ENCODE measurements at places on chromosomes 2 and 18.

- DNase-seq, result no peak
Measured at GRCh38 chr2:207467716-207468347, 61.9 kb upstream of the CREB1 start.

DNA sequence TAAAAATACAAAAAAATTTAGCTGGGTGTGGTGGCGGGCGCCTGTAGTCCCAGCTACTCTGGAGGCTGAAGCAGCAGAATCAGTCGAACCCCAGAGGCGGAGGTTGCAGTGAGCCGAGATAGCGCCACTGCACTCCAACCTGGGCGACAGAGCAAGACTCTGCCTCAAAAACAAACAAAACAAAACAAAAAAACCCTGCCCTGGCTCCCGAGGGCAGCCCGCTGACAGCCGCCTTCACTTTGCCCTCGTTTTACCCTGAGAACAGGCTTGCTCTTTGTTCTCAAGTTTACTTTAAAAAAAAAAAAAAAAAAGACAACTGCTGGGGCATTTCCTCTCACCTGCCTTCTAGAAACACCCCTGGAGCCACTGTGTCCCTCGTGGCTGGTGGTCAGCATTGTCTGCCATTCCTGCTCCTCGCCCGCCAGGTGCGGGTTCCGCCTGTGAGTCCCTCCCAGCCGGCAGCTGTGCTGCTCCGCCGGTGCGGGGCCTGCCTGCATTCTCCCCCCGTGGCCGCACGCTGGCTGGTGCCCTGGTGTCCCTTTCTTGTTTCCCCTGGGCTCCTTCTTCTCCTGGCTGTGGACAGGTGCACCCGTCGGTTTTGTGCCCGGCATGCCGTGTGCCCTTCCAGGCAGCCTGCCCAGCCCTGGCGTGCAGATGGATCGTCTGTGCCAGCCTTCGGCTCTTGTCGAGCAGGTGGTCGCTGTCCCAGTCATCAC, 105.7 kb downstream of the USP40 start:
- DNase-seq, result no peak

GRCh38 chr2:140701726-140702125, 1429.1 kb downstream of the LRP1B start:
- no peak for DNase-seq

- DNase-seq, result no peak
Measured at GRCh38 chr2:31296641-31297287, 62.8 kb downstream of the EHD3 start.

DNA sequence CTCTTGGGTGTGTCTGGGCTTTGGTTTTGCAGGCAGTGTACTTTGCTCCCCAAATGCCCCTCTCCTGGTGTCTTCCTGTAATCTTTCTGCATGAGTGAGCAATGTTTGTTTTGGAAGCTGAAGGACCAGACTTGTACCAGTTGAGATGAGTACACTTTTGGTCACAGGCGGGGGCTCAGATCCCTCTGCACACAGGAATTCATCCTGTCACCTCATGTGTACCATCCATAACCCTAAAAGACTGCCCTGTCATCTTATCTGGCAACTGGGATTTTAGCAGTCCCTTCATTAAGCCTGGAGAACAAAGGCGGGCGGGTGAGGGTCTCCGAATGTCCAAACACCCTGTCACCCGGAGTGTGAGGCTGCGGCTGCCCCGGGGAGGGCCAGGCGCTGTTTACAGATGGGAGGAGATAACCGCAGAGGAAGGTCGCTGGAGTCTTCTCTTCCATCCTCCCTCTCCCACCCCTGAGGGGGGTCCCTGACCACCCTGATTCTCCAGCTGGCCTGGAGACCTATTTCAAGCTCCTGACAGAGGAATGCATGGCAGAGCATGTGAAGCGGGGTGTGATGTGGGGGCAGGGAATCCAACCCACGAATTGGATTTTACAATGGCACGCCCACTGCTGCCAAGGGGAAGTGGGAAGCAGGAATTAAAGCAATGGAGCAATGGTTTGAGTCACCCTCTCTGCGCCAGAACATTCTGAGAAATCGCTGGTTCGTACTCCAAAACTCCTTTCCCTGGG, 158.2 kb upstream of the MYCN start:
- no peak for DNase-seq

DNA sequence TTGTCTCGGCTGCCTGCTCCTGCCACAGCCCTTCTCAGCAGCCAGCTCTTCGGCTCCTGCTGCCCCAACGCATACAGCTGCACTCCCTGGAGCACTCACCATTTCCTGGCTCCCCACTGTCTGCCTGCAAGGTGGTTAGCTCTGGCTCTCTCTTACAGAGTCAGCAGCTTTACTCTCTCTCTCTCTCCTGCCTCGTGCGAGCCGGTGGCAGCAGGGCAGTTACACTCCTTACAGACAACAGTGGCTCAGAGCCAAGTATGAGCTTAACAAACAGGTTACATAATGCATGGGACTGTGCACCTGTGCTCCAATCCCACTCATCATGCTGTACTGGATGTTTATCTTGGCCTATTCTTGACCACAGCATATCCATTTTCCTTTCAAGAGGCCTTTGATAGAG, 47.4 kb upstream of the DNAJC10 start:
- DNase-seq, result no peak

DNA sequence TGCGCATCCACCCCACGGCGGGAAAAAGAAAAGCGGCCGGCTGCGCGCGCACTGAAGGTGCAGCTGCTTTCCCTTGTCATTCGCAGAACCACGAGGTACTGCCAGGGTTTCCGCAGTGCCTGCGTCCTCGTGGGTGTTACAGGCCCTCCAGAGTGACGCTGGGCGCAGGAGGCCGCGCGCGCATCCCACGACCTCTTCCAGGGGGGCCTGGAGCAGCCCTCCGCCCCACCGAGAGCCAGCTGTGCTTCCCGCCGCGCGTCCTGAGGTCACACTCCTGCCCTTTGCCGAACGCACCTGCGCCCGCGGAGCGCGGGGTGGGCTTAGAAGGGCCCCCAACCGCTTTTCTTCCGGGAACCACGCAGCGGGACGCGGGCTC, 378 bp upstream of the IAH1 start:
- peak; percentile 43 for DNase-seq

DNA sequence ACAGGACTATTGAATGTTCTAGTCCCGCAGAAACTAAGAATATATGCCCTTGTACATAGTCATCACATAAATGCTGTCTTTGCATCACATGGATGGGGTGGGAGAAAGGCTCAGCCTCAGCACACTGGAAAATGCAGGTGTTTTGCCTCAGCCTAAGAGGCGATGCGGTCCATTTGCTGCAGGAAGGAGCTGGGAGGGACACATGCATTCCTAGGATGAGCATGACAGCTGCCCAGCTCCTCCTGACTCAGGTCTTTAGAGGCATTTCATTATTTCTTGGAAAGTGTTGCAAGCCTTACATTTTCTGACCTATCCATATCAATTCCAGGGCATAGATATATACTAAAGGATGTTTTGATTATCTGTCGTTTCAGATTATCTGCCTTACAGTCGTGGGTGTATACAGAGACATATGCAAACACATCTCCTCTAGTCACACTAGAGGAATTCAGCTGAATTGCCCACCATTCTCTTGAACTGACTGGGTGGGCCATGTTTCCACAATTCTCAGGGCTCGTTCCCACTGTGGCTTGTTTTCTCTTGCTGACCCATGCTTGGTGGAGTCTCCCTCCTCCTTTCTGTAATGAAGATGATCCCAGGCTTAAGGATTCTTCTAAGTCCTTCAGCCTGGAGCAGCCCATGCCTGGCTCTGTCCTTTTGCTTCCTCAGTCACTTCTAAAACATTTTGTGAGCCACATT, 156.9 kb downstream of the SETBP1 start:
- DNase-seq, result no peak

GRCh38 chr2:17303521-17303920, 214.7 kb downstream of the RAD51AP2 start:
- no peak for DNase-seq

- DNase-seq, result no peak
Measured at GRCh38 chr2:218622606-218623365, 15.1 kb downstream of the PLCD4 start.

GRCh38 chr2:51782921-51783765, 751.2 kb upstream of the NRXN1 start:
- DNase-seq, result no peak

DNA sequence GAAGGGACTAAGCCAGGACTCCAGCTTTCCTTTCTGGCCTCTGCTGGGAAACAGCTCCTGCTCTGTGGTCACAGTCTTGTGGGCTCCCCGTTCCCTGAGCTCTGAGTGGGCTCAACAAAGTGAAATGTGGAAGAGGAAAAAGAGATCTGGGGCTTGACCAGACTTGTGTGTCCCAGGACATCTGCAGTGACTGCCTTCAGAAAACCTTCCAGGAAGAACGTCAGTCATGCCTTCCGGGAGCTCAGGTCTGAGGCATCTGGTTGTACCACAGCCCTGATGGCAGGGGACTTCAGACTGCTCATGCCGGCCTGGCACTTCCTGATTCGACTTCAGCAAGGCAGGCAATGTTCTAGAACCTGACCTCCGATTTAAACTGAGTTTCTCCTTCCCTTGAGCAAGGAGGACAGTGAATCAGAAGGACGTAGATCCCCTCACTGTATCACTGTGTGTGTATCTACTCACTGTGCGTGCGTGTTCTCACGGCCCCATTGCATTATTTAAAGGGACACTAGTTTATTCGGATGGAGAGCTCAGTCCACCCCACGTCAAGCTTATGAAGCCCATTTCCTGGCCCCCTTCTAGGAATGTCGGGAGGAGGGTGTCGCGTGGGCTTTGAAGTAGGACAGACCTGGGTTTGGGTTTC, 548 bp upstream of the FBLN7 start:
- no peak for DNase-seq

- DNase-seq, result no peak
Measured at GRCh38 chr18:42574871-42575270, 540.6 kb downstream of the RIT2 start.

- no peak for DNase-seq
Measured at GRCh38 chr2:137437386-137437785, 526.9 kb upstream of the HNMT start.
